ENCODE measurements at places on chromosomes 1 and 21.
A peak's percentile ranks its signal among the peaks of the same experiment; 100 is the strongest.

DNA sequence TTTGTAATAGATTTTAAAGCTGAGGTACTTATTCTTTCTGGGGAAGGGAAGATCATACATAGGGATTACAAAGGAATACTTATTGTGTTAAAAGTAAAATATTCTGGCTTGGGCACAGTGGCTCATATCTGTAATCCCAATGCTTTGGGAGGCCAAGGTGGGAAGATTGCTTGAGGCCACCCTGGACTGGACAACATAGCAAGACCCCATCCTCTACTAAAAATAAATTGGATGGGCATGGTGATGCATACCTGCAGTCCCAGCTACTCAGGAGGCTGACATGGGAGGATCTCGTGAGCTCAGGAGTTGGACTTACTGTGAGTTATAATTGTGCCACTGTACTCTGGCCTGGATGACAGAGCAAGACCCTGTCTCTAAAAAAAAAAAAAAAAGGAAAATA, 27.6 kb downstream of the GABPB2 start:
- no peak for DNase-seq

GRCh38 chr1:41766546-41766945, 152.2 kb downstream of the HIVEP3 start:
- DNase-seq: no peak

DNA sequence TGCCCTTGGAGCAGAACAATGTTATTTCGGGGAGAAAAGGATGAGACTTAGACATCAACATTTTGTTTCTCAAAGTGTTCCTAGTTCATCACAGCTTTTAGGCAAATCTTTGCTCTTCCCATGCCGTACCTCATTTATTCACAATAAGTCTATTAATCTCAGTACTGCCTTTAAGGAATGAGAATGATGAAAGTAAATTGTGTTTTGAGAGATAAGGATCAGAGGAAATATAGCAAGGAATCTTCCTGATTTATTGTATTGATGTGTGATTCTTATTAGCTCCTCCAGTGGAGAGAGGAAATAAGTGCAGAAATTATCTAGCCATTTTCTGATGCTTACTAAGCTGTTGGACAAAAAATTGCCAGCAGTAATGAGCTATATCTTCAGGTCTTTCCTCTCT, 2.0 kb downstream of the POLR3C start:
- no peak for DNase-seq

DNA sequence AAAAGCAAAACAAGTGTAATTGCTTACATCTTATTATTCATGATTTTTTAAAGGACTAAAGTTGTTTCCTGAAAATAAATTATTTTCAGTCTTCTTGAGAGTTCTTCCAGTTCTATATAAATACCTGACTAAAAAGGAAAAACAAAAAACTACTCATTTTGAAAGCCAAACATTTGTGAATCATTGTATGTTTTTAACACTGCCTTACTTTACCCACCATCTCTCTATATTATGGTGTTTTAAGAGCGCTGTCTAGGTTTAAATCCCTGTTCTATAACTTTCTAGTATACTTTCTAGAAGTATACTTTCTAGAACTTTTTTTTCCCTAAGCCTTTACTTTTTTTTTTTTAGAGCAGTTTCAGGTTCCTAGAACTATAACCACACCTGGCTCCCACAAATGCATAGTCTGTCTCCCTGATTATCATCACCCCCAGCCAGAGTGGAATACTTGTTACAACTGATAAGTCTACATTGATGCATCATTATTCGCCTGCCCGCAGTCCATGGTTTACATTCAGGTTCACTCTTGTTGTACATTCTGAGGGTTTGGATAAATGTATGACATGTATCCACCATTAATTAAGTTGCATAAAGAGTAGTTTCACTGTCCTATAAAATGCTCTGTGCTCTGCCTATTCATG, 9.8 kb downstream of the RSBN1 start:
- DNase-seq: no peak

- peak; percentile 87 for DNase-seq
Observed at GRCh38 chr21:35095859-35096291, 46.8 kb upstream of the RUNX1 start.

DNA sequence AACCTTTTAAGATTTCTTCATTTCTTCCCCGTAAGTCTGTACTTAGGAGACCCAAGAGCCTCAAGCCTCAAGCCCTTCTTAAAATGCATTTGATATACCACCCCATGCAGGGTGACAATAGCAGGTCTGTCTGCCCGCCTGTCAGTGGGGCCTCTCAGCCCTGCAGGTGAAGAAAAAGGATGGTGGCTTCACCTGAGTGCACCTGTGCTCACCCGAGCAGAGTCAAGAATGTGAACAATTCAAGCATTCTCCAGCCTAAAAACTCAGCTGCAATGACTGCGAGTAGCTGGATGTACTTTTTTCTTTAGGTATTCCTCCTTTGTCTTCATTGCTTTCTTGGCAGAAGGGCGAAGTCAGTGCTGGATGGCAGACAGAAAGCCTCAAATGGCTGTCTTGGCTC, 203.3 kb downstream of the LMX1A start:
- DNase-seq: no peak

DNA sequence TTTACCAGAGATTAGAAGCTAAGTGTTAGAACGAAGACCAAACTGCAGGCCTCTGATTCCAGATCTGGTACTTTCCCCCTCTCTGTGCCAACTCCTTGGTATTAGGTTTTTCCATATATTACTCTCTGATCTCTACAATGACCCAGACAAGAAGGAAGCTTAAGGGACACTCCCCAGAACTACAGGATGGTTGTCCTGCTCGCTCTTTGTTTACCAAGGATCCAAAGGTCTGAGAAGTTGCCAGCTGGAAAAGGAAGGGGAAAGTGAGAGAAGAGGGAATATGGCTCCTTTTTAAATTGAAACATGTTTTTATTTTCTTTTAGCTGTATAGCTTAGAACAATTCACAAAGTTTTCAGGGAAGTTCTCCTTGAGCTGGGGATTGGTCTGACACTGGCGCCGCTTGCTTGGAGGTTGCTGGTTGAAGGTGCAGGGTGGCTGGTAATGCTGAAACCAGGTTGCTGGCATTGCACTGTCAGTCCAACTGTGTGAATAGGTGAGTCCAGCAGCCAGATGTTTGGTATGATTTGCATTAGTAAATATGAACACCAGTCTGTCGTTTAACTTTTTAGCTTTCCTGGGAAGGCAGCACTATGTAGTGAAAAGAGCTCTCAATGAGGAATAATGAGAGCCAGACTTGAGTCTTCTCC, 89.3 kb downstream of the NOS1AP start:
- DNase-seq: no peak

DNA sequence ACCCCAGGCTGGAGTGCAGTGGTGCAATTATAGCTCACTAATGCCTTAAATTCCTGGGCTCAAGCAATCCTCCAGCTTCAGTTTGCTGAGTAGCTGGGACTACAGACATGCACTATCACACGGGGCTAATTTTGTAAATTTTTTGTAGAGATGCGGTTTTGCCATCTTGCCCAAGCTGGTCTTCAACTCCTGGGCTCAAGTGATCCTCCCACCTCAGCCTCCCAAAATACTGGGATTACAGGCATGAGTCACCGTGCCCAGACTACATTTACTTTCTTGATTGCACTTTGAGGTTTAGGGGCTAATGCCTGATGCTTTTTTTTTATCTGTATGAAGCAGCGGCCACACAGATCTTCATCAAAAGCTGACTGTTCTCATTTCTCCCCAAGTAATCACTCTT, 124.6 kb downstream of the KIF26B start:
- no peak for DNase-seq

DNA sequence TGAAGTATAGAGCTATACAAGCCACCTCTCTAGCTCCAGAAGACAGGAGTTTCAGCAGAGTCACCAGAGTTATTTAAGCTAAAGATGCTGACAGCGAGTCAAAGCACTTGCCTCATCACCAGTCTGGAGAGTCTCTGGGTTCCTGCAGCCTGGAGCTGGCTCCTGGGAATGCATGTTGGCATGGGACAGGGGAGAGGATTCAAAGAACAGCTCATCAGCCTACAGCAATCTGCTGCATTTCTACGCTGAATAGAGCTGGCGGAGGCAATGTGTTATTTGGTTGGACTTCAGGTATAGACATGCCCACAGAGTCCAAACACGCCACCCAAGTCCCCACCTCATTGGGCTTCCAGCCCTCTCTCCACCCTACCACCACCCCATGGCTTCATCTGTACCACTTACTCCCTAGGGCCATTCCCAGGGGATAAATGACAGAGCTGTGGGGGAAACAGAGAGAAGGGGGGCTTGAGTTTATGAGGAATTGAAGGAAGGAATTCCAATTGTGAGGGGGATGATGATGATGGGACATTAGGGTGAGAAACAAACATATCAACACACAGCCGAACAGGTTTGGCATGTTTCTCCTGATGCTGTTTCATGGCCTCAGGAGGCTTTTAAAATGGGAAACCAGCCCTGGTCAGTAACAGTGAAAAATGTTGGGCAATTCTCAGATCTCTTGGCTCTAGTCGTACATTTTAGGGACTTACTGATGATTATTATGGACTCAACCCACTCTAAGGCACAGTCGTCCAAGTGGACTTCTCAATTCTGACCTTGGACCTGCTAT, 58.4 kb downstream of the PLEKHA6 start:
- DNase-seq: no peak

GRCh38 chr1:59972216-59972927, 45.8 kb upstream of the CYP2J2 start:
- no peak for DNase-seq

GRCh38 chr1:183185941-183186490, at the start of gene LAMC2:
Gene LAMC2 (plus strand): TSS chr1:183186264. CDS start chr1:183186353, 89 bp downstream.
- DNase-seq: peak; percentile 25

- no peak for DNase-seq
Observed at GRCh38 chr1:37028981-37029617, 5.2 kb downstream of the GRIK3 start.

- DNase-seq: no peak
Observed at GRCh38 chr1:174239541-174239940, 80.2 kb downstream of the RABGAP1L start.

DNA sequence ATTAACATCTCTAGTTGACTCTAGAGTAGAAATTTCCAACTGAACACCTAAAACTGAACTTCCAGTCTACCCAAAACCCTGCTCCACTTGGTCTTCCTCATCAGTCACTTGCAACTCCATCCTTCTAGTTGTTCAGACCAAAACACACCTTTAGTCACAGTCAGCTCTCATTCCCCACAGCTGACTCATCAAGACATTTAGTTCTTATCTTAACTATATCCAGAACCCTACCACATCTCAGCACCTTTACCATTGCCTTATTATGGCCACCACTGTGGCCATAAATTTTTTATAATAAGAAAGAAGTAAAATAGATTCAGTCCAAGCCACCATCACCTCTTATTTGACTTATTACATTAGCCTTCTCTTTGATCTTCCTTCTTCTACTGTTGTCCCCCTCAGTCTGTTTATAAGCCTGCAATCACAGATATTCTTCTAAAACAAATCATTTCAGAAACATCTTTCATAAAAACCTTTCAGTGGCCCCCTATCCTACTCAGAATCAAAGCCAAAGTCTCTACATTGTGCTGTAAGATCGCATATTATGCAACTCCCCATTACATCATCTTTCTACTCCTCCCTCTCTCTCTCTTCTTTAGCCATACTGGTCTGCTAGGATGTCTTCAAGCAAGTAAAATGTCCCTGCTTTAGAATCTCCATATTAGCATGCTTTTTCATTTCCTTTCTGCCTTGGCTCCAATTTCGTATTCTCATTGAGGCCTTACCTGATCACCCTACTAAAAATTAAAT, 275.9 kb downstream of the LRRC40 start:
- peak; percentile 67 for DNase-seq

DNA sequence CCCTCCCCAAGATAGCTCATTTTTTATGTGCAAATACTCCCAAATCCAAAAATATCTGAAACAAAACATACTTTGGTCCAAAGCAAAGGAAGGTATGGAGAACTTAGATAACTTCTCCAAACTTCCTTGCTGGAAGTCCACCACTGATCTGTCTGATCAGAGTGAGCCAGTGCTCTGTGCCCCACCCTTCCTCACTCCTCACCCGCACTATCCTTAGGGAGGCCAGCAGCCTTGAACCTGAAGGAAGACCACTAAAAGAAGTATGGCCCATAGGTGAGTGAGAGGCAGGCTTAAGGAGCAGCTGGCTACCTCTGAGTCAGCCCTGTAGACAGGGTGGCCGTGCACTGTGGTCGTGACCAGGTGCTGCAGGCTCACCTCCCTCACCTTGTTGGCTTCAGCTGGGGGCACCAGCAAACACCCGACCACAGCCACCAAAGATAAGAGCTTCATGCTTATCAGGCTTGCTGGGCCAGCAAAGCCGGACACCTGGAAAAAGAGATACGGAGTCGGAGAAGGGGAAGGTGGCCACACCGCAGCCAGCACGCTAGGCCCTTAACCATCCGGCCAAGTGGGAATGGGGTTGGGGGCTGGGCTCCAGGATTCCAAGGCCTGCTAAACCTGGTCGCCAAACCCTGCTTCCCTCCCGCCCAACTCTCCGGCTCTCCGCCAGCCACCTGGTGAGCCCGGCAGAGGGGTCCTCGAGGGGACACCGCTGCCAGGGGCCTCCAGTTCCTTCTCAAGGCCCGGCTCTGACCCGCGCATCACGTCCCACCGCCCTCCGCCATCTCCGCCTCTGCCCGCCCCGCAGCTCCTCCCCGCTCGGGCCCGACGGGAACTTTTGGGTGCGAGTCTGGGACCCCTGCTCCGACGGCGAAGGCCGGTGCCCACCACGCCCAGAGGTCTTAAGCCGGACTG, 543 bp downstream of the TMEM9 start:
- DNase-seq: no peak

- no peak for DNase-seq
Observed at GRCh38 chr1:23915466-23915865, 2.3 kb upstream of the CNR2 start.

DNA sequence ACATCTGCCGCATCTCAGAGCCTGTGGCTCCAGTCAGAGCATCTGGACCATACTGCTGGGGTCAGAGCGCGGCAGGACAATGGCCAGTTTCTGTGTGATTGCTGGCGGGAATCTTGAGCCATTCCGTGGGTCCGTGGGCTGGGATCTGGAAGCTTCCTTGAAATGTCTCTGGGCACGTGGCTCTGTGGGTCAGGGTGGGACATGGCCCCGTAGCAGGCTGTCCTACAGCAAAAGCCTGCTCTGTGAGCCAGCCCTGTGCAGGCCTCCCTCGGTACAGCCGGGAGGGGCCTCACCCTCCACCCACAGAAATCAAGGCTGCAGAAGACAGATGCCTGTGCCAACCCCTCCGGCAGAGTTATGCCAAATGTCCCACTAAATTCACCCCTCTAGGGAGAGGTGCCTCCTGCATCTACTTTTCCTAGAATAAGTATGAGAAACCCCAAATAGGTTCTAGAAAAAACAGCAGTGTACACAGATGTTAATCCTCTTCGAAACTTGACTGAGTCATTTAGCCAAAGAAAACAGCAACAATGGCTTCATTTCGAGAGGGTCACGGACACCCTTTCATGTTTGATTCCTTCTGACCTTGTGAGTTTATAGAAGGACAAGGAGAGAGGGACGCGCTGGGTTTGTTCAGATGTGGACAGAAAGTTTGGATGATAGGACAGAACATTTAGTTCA, 27.8 kb downstream of the COL18A1 start:
- peak; percentile 69 for DNase-seq

- peak; percentile 72 for DNase-seq
Observed at GRCh38 chr1:79198832-79199231, 192.3 kb upstream of the ADGRL4 start.

- DNase-seq: peak; percentile 22
Observed at GRCh38 chr1:198001776-198002408, 84.7 kb downstream of the LHX9 start.

Measured in cardiac fibroblast (primary cell).